ENCODE measurements at places on chromosomes 6 and 20.

GRCh38 chr20:3614466-3614865 lies 48.7 kb downstream of the GFRA4 start:
- no peak for DNase-seq

DNA sequence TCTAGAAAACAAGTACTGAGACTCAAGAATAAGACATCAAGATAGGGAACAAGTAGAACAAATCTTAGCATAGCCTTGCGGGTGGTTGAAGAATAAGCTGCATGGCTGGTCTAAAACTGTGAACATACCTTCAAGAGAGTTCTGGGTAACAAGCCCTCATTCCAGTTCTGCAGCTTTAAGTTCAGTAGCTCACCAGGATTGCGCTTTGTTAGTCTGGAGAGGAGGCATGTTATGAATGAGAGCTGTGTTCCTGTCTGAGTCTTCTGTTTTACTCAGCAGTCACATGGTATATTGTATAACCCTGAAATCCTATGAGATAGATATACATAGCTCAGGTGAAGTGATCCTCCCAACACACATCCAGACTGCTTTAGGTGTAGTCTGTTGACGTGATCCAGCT lies 406.6 kb upstream of the IRAK1BP1 start:
- no peak for DNase-seq

DNA sequence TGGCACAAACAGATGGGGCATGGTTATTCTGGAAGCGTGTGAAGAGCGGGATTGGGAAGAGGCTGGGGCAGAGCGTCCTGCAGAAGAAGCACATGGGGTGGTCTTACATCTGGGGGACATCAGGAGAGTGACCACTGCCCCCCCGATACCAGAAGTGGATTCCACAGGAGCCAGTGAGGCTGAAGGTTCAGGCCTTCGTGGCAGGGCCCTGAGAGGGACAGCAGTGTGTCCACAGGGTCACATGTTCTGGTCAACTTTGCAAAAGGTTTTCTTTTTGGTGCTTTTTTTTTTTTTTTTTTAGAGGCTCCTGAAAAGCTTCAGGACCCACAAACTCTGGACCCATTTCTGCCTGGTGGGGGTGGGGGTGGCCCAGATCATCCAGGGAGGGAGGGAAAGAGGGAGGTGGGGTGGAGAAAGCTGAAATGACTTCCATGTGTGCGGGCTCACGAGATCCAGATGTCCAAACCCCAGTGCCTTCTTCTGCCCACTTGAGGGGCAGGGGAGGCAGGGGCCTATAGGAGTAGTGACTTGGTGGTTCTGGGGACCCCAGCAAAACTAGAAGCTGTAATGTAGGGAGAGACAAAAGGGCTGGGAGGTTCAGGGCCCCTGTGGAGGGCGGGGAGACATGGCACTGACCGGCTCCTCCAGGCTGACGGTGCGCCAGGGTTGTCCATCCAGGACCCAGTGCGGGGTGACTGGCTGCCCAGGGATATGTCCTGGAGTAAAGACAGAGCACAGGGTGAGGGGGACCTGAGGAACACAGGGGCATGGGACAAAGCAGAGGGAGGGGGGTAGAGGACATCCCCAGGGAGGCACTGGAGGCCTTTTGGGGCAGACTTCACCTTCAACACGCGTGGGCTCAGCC lies 2.7 kb downstream of the ADAM33 start:
- DNase-seq = no peak

DNA sequence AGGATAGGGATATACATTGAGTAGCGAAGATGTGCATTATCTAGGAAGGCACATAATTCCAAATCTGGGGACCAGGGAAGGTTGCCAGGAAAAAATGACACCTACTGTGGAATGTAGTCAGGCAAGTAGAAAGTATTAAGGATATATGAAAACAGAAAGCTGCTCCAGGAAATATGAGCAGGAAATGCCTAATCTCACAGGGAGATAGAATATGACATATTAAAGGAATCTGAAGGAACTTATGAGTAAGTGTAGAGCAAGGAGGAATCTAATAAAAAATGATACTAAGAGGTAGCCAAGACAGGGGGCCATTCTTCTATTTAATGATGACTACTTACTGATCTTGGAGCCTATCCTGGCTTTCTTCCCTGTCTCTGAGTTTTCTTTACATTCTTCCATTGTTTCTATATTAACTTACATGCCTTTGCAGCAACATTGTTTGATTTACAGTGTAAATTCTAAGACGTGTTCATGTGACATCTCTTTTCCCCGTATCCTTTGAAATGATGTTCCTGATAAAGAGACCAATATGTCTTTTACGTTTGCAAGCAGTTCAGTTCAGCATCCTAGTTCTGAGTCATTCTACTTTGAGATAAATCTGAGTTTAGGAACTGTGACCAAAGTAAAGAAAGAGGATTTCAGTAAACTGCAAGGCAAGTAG lies 58.6 kb downstream of the TINAG start:
- no peak for DNase-seq

DNA sequence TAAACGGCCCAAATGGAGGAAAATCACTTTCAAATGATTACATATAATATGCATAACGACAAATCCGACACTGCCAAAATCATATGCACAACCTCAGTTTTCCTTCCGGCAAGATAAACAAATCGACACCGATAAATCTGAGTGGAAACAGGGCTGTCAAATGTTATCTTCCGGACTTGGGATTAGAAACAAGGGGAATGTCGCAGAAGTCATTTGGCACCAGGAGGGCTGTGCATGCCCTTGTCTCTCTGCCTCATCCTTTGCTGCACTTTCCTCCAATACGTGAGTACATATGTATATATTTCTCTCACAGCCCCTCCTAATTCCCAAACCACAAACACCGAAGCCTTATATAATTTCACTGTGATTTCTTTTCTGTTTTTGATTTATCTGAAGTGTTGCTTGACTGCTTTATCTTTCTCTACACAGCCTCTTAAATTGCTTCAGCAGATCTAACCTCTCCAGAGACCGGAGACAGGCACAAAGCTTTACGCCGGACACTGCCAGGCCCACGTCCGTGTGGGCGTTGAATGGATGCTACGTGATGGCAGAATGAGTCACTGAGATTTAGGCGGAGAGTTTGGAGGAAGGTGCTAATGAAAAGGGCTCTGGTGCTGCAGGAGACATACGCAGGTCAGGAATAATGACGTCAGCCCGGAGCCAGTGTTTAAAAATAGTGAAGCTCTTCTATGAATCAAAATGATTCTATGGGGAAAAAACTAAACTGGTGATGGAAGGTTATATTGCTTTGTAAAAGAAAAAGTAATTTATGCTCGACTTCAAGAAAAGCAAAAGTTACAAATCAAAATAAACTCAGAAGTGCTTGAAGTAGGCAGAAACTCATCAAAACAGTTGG lies 21.0 kb upstream of the PRELID3B start:
- DNase-seq = no peak

- no peak for DNase-seq
These were observed 51.9 kb upstream of the MARCKS start for GRCh38 chr6:113805173-113805790.

GRCh38 chr6:1052262-1052661 lies 259.6 kb upstream of the FOXQ1 start:
- DNase-seq = no peak

- no peak for DNase-seq
These were observed 90.1 kb downstream of the HIVEP2 start for GRCh38 chr6:142854589-142855488.

- DNase-seq = no peak
These were observed 49.3 kb downstream of the GFRA4 start for GRCh38 chr20:3613821-3614440.

- DNase-seq = peak; percentile 48
These were observed 273.3 kb downstream of the ALDH8A1 start for GRCh38 chr6:134676307-134677281.

GRCh38 chr20:54456423-54456822 lies 19.0 kb upstream of the DOK5 start:
- no peak for DNase-seq

DNA sequence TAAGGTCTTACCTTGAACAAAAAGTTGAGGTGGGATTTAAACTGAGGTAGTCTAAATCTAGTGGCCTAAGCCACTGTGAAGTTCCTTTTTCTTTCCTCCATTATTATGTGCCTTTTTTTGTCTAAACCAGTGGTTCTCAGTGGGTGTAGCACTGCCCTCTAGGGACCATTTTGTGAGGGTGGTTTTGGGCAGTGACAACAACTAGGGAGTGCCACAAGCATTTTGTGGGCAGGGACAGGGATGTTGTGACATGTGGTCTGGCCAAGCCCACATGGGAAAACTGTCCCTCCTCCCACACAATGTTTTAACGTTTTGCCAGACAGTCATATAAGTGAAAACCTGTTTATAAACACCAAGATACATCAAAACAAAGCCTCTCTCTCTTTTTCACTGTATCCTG lies 899.4 kb upstream of the FLRT3 start:
- no peak for DNase-seq

GRCh38 chr6:49949062-49949461 lies 14.9 kb downstream of the DEFB114 start:
- no peak for DNase-seq

GRCh38 chr6:49632727-49633126 lies 3.9 kb downstream of the RHAG start:
- no peak for DNase-seq

DNA sequence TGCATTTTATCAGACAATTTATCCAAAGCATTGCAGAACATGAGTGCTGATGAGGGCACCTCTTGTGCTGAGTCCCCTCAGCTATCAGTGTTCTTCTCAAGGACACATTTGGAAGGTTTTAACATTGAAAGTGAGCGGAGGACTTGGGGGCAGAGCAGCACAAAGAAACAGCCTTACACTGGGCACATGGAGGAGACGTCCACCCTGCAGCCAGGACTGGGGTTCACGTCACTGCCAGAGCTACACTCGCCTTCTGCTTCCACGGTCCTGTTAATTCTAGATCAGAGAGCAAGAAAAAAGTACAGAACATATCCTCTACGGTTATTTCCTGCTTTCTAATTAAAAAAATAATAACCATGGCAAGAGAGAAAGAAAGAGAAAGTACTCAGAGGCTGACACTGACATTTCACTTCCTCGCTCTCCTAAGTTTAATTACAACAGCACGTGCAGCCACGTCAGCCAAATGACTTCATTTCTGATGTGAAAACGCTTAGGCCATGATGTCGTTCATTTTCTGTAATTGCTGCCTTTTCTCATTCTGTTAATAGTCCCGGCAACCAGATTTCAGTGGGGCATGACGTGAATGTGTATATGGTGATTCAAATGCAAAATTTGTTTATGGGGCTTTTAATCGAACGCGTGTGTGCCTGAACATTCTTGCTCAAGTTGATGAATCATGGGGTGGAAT lies 5.1 kb downstream of the PRND start:
- no peak for DNase-seq

GRCh38 chr20:19074828-19075516 lies 137.5 kb upstream of the SLC24A3 start:
- DNase-seq = no peak

- DNase-seq = no peak
These were observed 42.9 kb downstream of the BCAS4 start for GRCh38 chr20:50837532-50838321.

GRCh38 chr6:12163149-12163548 lies 127.0 kb upstream of the EDN1 start:
- no peak for DNase-seq

DNA sequence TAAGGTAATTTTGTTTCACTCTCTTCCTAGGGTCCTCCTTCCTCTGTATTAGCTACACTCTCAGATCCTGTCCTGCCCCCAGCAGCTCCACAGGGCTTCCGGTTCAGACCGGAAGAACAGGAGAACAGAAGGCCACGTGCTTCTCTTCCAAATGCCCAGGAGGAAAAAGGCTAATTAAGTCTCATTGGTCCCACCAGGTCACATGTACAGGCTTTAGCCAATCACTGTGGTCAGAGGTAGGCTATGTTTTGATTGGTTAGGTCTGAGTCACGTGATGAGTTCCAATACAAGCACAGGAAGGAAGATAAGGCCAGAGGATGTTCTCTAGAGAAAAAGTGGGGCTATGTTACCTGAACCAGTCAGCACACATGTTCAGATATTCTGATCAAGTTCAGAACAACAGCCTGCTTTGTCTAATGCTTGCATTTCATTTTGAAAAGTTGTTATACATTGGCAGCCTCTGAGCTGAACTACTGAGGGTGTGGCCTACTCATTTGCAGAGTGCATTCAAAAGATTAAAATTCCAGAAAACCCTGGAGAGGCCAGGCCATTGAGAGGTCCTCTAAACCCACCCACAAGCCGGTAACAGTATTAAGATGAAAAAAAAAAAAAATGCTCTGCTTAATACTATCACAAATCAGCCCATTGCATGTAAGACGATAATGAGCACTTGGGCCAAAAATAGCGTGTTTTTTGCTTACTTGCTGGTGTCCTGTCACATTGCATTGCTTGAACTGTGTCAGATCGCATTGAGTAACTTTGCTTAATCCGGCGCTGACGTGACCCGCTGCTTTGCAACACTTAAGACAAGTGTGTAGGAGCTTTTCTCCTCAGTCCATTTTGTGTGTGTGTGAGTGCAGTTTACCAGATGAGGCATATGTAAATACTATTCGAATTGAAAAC lies 170.3 kb downstream of the TSHZ2 start:
- no peak for DNase-seq

DNA sequence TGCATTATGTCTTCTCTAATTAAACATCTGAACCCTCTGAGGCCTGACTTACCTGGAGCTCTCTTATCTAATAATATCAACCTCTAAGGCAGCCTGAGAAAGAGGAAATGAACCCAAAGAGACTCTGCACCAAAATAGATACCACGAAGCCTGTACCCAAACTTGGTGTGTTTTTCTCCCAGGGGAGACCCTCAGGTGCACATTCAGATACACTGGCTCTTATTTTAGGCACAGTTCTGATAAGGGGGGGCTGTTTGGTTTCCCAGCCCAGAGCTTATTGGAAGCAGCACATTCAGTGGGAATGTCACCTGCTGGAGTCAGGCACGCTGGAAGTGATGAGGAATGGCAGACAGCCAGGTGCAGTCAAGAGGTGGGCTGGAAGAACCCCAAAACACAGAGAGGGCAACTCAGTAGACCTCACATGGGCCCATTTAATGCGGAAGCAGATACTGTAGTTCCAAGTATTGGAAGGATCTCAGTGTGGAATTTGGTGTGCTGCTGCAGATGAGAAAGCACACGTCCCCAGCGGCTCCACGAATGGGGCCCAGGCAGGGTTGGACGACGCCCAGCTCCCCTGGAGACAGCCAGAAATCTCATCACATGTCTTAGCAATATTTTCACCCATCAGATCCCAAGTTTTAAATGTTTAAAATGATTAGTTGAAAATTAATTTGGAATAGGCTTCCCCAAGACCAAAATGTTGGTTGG lies 9.7 kb upstream of the CCR6 start:
- no peak for DNase-seq

- DNase-seq = no peak
These were observed 148.3 kb downstream of the DLL1 start for GRCh38 chr6:170142559-170142958.

DNA sequence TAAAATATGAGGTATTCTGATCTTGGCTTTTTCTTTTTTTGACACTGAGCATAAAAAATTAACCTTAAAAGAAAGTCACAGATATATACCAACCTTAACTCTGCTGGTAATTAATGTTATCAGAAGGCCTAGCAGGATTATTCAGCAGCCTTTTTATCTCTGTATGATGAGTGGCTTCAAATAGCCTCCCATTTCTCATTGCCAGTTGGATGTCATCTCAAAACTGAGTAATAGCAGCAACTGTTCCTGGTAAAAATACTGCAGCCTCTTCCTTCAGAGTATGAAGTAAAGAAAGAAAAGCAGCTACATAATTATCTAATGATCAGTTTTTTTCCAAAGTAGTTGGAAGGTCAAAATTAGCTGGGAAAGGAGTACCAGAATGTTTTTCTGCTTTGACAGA lies 24.9 kb upstream of the HDGFL1 start:
- DNase-seq = no peak

Measured in NCI-H187 (cell line).